ENCODE measurements at places on chromosomes 1 and 21.

GRCh38 chr1:21608798-21609197 is 60.4 kb downstream of the RAP1GAP start:
- DNase-seq: no peak

DNA sequence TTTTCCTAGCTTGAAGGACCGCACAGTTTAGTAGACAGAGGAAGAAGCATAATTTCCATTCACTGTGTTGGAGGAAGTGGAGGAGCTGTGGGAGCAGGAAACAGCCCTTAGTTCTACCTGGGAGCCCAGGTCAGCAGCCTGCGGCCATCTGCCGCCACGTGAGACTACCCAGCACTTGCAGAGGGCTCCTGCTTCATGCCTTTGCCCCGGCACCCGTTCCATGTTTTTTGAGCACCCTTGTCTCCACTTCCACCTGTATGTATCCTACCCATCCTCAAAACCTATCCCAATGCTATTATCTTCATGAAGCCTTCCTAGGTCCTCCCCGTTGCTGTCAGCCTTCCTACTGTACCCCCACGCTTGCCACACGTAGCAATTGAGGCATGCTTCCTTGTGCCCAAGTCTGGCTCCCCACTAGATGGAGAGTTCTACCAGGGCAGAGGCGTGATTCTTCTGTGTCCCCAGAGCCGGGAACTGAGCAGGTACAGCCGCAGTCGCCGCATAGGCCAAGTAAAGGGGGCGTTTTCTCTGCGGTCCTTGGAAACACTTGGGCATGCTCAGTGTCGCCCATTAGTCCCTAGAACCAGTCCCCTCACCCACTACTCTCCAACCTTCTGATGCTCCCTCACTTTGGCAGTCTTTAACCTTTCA is 1.9 kb downstream of the SLC6A9 start:
- no peak for DNase-seq

DNA sequence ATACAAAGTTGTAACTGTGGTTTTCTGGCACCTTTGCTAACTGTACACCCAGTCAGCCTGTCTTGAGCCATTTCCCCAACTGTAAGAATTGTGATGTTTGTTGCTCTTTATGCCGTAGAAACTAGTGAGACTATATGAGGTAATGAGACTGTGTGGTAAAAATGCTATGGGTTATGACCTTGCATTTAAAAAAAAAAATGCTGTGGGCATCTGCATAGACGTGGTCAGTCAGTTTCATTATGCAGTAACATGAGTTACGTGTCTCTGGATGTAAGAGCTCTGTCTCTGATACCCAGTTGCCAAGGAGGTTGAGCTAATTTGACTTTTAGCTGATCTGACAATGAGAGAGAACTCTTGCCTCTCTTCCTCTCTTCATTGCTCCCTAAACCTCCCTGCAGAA is 80.6 kb upstream of the LAMC2 start:
- no peak for DNase-seq

DNA sequence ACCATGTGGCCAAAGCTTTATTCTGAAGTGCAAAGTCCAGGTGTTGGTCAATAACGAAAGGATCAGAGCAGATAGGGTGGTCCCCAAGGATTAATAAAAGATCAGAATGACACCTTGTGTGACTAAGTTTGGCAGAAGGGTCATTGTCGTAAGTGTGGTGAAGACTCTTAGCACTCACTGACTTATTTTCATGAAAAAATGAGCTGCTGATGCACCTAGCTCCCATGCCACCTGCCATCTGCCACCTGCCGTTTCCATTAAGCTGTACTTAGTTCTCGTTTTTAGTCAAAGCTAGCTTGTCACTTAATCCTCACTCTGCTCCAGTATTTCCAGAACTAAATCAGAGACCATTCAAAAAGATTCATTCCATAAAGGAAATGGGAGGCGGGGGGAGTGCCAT is 112.6 kb downstream of the SEC16B start:
- DNase-seq: no peak

GRCh38 chr1:206680279-206680678 is 4.4 kb upstream of the MAPKAPK2 start:
- DNase-seq: no peak

DNA sequence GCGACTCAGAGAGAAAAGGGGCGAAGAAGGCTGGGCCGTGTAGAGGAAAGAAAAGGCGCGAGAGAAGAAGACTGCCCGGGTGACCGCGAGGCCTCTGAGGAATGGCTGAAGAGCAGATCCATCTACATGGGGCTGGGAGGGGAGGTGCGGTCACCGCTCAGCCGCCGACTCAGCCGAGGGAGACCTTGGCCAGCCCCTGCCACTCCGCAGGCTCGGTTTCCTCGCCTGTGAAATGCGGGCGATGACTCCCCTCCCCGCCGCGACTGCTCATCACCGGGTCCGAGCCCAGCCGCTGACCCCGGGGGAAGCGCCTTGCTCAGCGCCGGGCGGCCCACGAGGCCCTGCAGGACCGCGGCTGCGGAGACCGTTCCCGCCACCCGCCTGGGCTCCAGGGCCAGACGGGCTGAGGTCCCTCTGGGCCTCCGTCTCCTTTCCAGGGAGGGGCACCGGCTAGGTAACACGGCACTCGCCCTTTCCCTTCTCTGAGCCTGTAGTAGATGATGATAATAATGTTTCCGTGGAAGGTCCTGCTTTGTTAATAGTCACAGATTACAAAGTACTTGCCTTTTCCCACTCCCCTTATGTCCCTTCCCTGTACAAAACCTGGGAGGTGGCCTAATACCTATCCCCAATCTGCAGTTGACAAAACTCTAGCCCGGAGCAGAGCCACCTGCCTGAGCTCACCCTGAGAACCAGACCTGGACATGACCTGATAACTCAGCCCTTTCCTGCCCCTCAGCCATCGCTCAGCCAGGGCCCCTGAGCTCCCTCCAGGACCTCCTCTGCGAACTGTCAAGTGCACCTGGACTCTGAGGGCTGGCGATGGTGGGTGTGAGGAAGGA is 1.6 kb upstream of the BSND start:
- DNase-seq: no peak

GRCh38 chr1:150955280-150955679 is 19.4 kb downstream of the CERS2 start:
- no peak for DNase-seq

DNA sequence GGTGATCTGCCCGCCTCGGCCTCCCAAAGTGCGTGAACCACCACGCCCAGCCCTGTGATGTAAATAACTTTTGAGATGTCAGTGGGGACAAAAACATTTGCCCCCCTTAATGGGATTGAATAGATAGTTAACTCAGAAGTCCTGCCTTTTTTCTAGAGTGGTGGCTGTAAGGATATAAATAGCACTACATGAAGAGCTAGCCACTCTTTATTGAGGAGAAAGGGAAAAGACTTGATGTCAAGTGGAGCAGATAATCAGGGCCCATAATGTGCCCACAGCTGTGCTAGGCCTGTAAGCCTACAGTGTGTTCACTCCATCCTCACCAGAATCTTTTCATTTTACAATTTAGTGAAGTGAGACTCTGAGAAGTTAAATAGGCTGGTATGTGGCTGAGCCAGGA is 3.6 kb downstream of the GIPC2 start:
- DNase-seq: no peak
